Putamen (tissue), 1 donor: ENCODE measurements at places on chromosomes 5 and 9.

DNA sequence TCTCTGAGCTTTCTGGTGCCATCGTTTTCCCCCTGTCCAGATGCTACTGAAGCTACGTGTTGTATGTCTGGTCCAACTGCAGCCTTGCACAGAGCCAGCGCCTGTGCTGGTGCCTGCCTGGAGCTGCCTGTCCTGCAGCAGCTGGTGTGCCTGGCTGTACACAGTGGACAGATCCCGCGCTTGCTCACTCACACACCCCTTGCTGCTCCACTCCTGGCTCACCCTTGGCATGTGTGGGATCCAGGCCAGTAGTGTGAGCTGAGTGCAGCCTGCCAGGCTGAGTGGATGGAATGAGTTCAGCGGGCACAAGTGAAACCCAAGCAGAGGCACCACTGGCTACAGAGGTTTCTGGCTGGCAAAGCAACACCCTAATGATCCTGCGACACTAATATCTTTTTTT lies 40.4 kb downstream of the FER start:
- peak; percentile 42 for DNase-seq

DNA sequence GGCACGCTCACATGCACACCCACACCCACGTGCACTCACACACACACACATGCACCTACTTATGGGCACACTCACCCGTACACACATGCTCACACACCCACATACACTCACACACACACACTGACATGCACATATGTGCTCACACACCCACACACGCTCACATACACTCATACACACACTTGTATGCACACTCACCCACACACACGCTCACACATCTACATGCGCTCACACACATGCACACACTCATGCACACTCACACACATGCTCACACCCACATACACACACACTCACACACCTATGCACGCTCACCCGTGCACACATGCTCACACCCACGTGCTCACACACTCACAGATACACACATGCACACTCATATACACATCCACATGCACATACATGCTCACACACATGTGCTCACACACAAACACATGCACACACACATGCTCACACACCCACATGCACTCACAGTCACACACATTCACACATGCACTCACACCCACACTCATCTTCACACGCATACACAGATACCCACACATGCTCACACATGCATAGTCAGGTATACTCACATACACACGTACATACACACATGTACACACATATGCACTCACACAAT lies 138.3 kb downstream of the OLFM1 start:
- DNase-seq = no peak

- DNase-seq = no peak
These were observed 175.2 kb downstream of the PSAT1 start for GRCh38 chr9:78472111-78472510.

DNA sequence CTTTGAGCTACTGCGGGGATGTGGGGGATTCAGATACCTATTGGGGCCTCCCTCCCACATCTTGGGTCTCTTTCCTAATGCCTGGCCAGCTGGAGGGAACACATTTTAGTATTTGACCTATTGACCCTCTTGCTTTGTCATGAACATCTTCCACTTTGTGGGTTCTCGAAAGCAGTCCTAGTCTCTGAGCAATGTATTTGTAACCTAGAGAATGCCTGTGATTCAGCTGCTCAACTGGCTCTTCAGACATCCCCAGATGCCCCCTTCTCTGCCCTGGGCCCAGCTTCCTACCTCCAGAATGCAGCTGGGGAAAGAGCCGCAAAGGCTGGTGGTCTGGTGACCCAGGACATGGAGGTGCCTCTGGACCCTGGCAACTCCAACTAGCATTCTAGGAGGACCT lies 32.2 kb downstream of the APTX start:
- no peak for DNase-seq

GRCh38 chr5:31343946-31344345 lies 150.5 kb downstream of the CDH6 start:
- DNase-seq = no peak

- no peak for DNase-seq
These were observed 53.3 kb downstream of the AHRR start for GRCh38 chr5:374631-375335.

- no peak for DNase-seq
These were observed 115.8 kb upstream of the KIF2A start for GRCh38 chr5:62190173-62190572.

DNA sequence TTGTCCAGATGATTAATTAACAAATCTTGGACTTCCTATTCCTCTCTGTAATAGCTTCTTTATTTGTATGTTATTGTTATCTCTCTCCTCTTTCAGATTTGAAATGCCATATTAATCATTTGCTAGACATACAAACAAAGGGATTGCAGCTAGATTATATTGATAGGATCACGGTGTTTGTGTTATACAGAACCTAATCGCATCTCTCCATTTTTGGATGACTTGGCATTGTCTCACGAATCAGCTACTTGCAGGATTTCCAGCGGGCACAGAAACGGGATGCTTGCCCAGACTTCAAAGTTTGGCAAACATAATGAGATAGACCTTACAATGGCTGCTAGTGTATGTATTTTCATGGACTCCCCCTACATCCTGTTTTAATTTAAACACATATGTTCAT lies 368.1 kb downstream of the TLE4 start:
- no peak for DNase-seq

- DNase-seq = peak; percentile 49
These were observed 710 bp downstream of the HSD17B4 start for GRCh38 chr5:119453040-119453373.

- no peak for DNase-seq
These were observed 7.8 kb upstream of the SMIM32 start for GRCh38 chr5:136200761-136201160.

DNA sequence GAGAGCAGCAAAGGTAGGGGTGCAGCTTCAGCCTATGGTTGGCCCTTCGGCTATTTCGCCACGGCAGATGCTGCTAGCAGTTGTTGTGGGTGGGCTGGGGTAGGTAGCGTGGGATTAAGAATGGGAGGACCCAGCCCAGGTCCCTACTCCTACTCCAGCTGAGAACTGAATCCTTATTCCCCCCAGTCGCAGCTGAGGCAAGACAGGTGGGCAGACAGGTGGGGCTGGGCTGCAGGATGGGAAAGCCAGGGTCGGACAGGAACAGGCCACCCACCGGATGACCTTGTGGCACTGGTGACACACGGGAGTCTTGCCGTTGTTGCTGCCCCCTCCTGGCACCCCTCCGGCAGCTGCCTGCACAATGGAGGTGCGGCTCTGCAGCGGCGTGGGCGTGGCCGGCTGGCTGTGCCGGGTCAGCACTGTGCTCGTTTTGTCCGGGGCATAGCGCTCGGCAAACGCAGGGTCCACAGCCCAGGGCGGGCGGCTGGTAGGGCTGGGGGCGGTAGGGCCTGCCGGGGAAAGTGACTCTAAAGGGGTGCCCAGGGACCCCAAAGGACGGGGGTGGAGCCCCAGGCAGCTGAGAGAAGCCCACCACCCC lies 8.2 kb downstream of the PDLIM7 start:
- DNase-seq = no peak

GRCh38 chr9:80500300-80500699 lies 928.5 kb downstream of the TLE4 start:
- no peak for DNase-seq

DNA sequence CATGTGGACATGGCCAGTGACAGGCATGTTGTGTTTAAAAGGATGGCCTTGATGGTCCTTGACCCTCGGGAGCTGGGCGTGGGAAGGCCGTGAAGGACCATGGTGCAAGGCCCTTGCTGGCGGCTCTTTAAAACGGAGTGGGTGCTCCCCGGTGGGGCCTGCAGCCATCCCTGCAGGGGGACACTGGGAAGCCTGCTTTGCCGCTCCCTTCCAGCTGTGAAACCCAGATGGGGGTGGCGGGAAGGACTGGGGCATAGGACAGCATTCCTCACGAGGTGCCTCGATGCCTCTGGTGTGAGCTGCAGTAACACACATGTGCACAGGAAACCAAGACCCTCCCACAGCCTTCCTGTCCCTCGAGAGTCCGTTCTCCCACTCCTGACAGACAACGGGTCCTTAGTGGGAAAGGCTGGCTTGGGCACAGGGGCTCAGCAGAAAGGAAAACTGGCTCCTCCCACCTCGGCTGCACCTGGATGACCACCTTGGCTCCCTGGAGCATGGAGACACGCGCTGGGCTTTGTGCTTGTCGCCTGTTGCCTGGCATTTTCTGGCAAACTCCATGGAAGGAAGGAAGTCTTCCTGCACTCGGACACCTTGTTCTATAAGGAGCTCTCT lies 30.3 kb upstream of the IRX4 start:
- no peak for DNase-seq

DNA sequence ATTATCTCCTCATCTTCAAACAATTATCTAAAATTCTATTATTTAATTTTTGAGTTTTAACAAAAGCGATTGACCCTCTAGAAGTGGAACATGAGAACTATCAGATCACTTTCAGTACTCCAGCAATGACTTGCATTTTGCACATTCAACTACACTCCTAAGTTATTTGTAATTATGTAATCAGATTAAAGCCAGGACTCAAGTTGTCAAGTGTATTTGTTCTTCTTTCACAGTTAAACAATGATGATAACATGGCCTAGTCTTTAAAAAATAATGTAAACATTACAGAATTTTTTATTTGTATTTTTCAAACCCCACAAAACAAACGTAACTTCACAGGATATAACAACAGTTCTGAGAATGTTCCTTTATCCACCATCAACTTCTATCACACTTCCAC lies 2148.9 kb upstream of the ACO1 start:
- no peak for DNase-seq

GRCh38 chr9:24413651-24414050 lies 132.0 kb downstream of the IZUMO3 start:
- DNase-seq = no peak

GRCh38 chr5:6615034-6615815 lies 17.6 kb downstream of the NSUN2 start:
- no peak for DNase-seq
